Stomach (tissue), 19 donors: ENCODE measurements at places on chromosomes 7 and 10. TPM values are rescaled to one million over a fixed set of nuclear protein-coding genes. Genes with fewer than 3 reads are reported as not detected.

DNA sequence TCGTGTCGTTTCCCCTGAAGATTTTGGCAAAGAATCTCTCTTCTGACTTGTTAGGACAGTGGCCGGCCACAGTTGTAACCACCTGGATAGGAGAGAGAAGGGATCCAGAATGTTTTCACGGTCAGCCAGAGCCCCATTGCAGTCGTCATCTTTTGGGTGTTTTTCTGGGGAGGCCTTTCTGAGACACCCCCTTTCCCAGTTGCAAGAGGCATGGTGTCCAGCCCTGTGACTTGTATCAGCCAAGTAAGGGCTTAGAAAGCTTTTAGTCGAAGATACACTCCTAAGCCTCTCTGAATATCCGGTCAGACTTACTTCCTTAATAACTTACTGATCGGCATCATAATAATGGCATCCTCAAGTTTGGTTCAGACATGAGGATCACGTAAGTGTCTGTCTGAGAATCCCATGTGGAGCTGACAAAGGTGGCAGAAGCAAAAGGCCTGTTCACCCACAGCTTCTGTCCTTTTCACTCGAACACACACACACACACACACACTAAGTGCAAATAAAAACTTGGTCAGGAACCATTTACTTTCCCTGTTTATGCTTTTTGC, 435.7 kb upstream of the GALNT17 start:
- no peak for DNase-seq

- no peak for DNase-seq
These were observed 16.3 kb upstream of the PLCE1 start for GRCh38 chr10:93977442-93977841.

- DNase-seq: no peak
These were observed 28.4 kb upstream of the PDLIM1 start for GRCh38 chr10:95319239-95319638.

DNA sequence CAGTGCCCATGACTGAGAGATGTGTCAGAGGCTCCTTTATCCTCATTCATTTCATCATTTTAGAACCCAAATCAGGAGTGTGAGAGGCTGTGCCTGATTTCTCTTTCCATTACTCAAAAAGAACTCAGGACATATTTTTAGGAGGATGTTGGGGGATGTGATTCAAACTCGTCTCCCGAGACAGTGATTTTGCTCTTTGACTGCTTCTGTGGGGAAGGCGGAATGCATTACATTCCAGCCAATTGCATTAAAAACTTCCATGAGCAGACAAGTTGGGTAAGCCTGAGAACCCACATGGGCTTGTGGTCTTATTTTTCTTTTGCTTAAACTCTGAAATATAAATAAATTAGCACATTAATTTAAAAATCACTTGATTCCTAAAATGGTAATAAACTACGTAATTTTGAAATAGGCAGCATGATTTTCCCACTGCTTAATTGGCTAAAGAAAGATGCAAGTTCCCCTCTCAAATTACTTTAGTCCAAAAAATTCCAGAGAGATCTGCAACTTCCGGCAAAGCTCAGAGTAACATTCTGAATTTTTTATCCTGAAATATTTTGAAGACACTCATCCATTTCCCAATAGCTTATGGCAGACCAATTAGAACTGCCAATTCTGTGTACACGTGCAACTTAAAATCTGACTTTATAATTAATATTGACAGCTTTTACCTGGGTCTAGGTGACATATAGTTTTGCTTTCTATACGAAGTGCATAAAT, 185.6 kb downstream of the C7orf25 start:
- no peak for DNase-seq

The JAKMIP3 gene
- 0.43 TPM for total RNA-seq

The UPK3BL1 gene
- 20.4 TPM for total RNA-seq

DNA sequence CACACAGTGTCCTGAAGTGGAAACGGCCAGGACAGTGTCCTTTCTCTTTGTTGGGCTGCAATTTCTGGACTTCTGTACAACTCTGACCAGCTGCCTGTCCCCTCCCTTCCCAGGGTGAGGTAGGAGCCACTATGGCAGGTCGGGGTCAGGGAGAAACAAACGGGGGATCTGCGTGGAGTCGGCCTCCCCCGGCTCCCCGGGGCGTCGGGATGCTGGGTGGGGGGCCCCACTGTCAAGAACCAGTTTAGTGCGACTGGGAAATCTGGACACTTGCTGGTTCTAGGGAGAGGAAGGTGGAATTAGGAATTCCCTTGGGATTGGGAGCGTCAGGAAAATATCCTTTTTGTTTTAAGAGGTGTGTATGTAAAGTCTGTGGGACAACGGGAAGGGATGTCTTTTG, 567 bp downstream of the SYCE1 start:
- DNase-seq: no peak

DNA sequence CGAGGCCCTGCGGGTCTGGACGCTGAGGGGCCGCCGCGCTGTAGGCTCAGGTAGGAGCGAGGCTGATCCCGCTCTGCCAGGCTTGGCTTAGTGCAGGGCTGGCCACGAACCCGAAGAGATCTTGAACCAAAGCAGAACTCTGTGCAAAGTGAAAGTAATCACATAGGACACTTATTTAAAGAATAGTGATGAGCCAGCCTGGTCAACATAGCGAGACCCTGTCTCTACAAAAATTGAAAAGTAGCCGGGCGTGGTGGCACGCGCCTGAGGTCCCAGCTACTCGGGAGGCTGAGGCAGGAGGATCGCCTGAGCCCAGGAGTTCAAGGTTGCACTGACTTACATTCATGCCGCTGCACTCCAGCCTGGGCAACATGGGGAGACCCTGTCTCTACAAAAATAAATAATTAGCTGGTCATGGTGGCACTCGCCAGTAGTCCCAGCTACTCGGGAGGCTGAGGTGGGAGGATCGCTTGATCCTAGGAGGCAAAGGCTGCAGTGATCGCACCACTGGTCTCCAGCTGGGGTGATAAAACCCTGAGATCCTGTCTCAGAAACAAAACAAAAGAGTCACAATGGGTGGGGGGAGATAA, 541 bp downstream of the ZSCAN25 start:
- no peak for DNase-seq

DNA sequence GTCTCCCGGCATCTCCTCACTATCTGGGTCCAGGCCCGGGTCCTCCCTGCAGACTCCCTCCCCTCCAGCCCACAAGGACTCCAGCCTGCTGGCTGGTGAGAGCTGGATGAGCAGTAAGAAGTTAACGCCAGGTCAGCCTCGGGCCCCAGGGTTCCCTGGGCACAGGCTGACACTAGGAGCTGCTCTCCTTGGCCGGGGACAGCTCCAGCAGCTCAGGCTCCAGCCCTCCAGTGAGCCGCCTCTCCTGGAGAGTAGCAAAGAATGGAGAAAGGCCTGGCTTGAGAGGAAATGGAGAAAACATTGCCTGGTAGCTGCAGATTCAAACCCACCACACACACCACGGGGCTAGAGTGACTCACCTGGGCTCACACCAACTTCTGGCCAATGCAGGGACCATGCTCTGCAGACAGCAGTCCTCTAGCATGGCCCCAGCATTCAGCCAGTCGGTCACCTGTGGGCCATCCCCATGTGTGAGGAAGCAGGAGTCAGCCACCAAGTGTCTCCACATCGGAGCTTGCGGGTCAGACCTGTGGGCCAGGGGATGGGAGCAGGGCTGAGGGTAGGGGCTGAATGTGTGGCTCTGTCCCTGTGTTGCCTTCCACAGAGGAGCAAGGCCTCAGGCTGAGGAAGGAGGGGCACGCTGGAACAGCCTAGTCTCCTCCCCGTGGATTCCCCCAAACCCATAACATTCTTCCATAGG, 6.5 kb downstream of the SAP25 start:
- no peak for DNase-seq

DNA sequence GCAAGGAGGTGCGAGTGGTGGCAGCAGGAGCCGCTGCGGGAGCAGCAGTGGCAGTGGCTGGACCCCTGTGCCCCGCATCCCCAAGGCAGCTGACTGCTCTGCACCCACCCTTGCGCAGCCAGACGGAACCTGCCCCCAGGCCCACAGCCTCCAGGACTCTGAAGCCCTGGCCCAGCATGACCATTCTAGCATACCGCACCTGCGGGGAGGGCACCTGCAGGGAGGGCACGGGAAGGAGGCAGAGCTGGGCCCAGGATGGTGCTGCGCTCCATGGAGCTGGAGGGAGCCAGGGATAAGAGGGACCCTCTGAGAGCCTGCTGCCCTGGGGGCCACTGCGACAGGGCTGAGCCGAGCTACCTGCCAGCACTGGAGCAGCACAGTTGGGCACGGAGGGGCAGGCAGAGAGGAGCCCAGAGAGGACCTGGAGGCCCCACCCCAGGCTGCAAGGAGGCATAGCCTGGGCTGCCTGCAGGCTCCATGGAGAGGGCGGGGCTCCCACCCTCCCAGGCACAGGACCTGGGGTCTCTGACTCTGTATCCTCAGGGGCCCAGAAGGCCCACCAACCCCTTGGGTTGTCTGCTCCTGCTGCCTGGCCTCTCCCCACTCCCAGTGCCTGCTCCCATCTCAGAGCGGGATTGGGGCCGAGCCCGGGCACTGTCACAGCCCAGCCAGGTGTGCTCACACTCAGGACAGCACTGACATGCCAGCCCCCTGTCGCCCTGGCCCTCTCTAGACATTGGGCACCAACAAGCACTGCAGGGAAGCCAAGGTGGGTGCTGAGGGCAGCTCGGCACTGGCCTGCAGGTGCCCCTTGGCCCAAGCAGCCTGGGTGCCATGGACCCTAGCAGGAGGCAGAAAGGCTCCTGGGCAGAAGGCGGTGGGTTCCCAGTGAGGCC, 87.6 kb downstream of the HTR7 start:
- no peak for DNase-seq

The MRLN gene
- not detected for total RNA-seq

The SHOC2 gene
- 48.0 TPM for total RNA-seq

The PKD2L1 gene
- total RNA-seq: not detected

The MBLAC1 gene
- 1.3 TPM for total RNA-seq

DNA sequence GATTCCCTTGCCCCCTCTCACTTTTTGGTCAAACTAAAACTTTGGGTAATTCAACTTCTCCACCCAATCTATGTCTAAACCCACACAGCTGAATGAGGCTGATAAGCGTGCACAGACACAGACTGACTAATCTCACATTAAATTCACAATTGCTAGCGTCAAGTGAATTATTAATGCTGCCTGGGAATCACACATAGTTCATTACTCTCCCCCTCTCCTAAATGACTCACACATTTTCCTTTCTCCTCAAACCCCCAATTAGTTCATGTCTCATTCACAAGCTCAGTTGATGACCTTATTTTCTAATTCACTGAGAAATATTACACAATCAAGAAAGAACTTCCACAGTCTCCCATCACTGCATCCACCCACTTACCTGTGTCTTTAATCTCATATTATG, 14.5 kb downstream of the KLF14 start:
- DNase-seq: no peak

The PI4K2A gene
- total RNA-seq: 9.1 TPM

The DRGX gene
- total RNA-seq: not detected

- DNase-seq: no peak
These were observed 65.8 kb downstream of the STK17A start for GRCh38 chr7:43648473-43649406.

DNA sequence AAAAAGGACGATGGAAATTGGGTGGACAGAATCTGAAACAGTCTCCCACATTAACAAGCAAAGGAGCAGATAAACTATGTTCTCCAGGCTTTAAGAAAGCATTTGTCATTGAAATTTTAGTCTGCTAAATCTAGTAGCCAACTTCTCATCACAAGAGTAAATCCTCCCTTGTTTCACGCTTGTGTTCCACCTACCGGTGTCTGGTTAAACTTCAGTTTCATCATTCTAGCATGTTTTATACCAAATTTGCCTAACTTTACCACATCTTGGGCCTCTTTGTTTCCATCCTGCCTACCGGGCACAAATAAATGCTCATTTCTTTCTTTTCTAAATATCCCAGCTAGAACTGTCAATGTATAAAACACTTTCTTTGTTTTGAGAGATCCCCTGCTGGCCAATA, 5.8 kb downstream of the LIPA start:
- DNase-seq: no peak
